ENCODE measurements at places on chromosomes 2 and 18.

DNA sequence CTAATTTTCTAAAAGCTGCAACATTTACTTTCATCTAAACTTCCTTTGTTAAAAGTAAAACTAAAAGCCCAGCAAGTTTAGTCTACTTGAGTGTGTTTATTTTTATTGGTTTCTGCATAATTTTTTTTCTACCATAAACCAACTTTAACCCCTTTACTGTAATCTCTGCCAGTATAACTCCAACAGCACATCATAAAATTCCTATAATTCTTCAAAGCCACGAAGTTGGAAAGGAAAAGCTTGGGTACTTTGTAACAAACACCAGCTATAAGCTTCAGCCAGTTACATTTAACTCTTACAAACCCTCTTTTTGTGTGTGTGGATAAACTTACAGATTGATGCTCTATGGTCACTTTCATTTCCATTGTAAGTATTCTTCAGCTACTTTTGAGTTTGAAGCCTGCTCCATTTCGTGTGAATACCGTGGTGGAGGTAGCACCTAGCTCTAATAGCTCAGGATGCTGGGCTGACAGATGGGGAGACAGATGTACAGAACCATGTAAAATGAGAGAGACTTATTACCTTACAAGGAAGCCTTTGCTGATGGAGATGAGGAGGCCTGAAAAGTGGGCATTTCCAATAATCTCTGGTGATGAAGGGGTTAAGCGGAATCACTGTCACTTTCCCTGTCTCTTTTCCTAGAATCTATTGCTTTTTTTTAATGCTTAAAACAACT is 42.5 kb downstream of the ZEB2 start:
- no peak for DNase-seq

DNA sequence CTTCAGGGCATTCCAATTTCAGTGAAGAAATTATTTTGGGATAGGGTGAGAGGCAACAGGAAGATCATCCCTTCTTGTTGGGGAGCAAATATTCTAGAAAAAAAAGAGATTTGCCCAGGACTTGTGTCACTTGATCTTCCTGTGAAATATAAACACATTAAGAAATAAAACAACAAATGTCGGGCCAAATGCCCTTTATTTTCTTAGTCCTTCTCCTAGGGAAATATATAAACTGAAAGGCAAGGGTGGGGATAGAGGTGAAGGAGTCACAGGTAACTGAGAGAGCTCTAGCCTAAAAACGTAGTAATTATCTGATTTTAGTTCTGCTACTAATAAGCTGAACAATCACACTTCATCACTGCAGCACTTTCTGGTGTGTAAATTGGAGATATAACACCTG is 104.6 kb upstream of the ACVR1C start:
- DNase-seq: no peak

DNA sequence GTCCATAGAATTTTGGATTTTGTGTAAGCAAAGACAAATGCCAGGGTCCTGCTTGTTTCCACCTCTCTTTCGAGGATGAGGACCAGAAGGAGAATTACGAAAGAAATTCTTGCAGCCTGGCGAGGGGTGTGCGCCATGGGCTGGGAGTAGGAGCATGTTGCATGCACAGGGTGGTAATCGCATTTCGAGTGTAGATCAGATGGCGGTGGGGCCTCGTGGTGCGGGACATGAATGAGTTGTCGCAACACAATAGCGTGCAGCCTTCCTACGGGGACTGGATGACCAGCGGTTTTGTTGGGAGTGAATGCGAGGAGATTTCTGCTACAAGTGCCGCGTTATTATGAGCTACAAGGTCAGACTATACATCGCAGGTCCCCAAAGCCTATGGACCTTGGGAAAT is 4.2 kb upstream of the EN1 start:
- DNase-seq: no peak

- no peak for DNase-seq
These were observed 4.8 kb upstream of the DSG2 start for GRCh38 chr18:31493171-31493570.

DNA sequence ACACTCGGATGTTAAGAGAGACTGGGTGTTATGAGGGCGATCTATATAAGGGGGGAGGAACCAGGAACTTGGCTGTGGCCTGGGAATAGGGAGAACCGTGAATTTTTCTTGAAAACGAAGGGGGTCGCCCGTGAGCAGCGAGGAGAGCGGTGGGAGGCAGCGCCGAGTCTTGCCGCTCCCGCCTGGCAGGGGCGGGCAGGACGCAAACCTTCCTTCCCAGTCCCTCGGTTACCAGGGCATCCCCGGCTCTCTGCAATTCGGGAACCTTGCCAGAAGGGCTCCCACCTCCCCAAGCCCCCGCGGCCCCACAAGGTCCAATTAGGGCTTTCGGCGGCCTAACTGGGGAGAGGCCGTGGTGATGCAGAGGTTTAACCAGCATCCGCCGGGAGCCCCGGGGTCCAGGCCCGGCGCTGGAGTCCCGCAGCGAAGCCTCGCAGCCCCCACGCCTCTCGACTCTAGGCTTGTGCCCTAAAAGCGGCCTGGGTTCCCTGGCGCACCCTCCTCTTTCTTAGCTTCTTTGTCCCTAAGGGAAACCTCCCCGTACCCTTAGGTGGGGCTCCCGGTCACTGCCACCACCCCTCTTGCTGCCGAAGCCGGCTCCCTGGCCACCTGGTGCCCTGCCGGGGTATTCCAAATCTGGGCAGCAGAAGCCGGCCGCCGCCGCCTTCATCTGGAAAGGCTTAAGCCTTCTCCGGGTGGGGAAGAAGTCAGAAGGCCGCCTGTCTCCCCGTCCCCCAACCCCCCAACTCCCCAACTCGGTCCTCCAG is 680 bp upstream of the FHOD3 start:
- peak; percentile 90 for DNase-seq

GRCh38 chr18:63590373-63590772 is 3.2 kb downstream of the SERPINB13 start:
- DNase-seq: no peak

- no peak for DNase-seq
These were observed 98.3 kb upstream of the ZBTB14 start for GRCh38 chr18:5393779-5394178.

DNA sequence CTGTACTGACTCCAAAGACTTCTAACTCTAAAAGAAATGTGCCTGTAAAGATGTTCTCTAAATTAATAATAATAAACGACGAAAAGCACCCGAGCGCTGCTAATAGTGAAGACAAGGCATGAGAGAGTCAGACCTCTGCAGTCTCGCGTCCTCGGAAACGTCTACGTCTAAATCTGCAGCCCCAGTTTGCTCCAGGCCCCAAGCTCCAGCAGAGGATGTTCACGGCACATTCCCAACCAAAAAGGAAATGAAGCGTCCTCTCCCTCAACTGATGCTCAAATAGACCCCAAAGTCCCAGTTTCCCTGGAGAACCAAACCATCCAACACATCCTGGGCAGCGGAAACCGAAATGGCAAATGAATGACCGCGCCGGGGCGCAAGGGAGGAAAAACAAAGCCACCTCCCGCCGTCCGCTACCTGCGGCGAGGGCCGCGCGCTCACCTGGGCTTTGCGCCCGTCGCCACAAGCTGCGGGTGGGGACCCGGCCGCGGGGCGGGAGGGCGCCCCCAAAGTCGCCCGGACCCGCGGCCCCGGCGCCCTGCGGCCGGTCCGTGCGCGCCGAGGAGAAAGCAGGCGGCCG is 47.1 kb upstream of the CCDC150 start:
- peak; percentile 57 for DNase-seq
